ENCODE measurements at places on chromosomes 1 and 21.

GRCh38 chr1:65063025-65063424, 85.0 kb upstream of the AK4 start:
- no peak for DNase-seq

DNA sequence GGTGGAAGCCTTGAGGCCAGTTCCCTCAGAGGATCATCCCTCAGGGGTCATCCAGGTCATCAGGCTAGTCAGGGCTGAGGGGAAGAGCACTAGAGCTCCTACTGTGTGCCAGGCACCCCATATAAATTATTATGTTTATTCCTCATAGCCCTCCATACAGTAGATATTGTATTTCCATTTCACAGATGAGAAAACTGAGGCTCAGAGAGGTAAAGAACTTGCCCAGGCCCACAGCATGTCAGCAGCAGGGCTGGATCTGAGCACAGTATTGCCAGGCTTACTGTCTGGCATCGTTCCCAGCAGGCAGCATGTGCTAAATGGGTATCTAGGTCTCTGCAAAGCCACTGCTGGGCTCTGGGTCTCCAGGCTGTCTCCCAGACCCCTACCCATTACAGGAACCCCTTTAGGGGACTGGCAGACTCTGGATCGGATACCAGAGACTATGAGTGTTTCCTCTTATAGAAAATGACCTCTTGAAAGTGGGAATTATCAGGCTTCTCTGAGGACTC, 153.3 kb downstream of the PTPRU start:
- no peak for DNase-seq

- DNase-seq, result no peak
Observed at GRCh38 chr1:17924578-17924977, 169.4 kb downstream of the ACTL8 start.

DNA sequence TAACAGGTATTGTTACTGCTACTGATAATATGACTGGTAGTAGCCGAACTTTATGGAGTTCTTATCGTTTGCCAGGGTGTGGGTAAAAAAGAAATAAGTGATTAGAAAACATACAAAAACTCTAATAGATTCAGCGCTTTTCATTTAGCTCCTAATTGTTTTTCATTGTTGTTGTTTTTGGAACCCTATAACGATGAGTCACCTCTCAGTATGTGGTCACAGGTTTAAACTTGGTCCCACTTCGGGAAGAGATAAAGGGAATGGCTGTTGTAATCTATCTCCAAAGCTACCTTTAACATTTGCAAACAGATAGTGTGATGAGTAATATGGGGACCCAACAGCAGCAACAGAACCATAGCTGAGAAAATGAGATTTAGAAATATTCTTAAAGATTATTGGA, 62.7 kb upstream of the BCL10 start:
- no peak for DNase-seq

DNA sequence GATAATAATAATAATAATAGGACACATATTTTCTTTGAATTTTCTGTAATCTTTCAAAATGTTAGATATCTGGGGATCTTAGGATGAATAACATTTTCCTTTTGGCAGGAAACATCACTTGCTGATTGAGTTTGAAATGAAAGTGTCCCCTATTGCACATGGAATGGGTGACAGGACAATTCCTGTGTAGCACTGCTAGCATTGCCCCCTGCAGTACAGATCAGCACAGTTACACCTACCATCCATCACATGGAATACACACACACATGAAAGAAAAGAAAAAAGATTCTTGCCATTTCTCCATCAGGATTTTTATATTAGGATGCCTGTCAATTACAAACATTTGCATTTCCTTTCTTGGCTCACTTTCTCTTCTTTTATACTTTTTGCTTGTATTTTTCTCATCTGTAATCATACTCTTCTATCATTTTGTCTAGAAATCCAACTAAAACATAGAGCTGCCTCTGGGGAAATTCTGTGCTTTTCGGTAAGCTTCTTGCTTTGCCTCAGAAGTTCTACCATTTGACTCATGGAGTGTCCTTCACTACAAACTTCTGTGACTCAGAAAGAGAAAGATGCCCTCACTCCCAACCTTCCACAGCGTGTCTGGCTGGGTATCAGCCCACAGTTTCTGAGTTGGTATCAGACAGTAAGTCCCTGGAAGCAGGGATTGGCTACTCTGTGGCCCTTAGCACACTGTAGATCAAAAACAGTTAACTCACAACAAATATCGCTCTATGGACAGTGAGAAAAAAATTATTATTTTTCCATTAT, 641.2 kb downstream of the PTPRC start:
- DNase-seq, result no peak

DNA sequence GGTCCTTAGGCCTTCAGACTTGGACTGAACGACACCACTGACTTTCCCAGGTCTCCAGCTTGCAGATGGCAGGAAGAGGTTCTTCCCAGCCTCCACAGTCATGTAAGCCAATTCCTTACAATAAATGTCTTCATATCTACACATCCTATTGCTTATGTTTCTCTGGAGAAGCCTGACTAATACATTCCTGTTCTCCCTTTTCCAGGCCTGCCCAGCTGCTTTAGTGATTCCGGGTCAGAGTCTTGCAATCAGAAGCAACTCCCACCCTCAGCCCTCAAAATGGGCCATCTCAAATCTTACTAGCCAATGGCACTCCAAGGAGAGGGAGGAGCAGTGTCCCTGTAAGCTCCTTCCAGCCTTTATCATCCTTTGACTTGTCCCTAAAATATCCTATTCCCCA, 16.4 kb upstream of the CPT2 start:
- no peak for DNase-seq

- DNase-seq, result no peak
Observed at GRCh38 chr1:184965944-184966860, 8.1 kb downstream of the NIBAN1 start.

- DNase-seq, result no peak
Observed at GRCh38 chr1:65310078-65310587, 790 bp downstream of the DNAJC6 start.

DNA sequence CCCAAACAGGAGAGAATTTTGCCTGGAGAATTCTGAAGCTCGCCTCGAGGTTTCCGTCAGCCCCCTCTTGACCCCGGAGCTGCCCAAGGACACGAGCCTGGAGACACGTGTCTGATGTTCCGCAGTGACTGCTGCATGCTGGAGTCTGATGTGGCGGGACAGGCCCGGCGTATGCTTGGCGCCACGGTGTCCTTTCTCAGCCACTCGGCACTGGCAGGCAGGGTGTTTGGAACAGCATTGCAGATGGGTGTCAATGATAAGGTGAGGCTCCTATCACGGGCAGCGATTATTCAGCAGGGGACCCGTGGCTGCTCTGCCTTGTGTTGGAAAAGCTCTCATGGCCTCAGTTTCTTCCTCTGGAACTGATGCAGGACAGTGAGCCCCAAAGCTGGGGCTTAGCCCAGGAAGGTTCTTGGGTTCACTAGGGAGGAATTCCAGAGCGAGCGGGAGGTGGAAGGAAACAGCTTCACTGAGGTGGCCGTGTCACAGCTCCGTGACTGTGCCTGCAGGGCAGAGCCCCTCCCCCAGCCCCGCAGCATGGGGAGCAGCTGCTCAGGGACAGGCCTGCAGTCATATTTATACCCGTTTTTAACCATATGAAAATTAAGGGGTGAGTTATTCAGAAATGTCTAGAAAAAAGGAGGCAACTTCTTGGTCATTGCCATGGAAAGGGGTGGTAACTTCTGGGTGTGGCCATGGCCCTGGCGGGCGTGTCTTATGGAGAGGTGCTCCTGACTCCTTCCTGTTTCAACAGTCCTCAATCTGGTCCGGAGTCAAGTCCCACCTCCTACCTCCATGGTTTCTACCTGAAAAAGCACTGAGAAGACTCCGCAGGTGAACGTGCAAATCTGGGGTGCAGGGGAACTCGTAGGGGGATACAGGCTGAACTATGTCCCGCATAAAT, 123.4 kb downstream of the SIK1 start:
- peak; percentile 69 for DNase-seq

- no peak for DNase-seq
Observed at GRCh38 chr1:243435836-243436235, 180.0 kb downstream of the SDCCAG8 start.

- DNase-seq, result no peak
Observed at GRCh38 chr1:71834601-71835441, 447.5 kb downstream of the NEGR1 start.

DNA sequence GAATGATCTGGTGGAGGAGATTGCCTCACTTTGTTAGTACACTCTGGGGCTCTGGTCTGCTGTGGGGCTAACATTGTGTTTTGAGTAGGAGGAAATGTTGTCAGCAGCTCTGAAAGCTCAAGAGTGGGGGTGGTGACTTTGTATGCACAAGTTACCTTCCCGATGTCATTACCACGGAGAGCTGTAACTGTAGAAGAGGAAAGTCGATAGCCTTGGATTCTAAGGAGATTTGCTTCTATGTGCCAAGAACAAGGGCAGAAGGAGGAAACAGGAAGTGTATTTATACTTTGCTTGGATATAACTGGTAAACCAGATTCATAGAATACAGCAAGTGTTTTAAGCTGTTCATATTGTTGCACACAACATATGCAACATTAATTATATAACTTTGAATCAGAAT, 196.1 kb downstream of the AMY1C start:
- DNase-seq, result no peak

DNA sequence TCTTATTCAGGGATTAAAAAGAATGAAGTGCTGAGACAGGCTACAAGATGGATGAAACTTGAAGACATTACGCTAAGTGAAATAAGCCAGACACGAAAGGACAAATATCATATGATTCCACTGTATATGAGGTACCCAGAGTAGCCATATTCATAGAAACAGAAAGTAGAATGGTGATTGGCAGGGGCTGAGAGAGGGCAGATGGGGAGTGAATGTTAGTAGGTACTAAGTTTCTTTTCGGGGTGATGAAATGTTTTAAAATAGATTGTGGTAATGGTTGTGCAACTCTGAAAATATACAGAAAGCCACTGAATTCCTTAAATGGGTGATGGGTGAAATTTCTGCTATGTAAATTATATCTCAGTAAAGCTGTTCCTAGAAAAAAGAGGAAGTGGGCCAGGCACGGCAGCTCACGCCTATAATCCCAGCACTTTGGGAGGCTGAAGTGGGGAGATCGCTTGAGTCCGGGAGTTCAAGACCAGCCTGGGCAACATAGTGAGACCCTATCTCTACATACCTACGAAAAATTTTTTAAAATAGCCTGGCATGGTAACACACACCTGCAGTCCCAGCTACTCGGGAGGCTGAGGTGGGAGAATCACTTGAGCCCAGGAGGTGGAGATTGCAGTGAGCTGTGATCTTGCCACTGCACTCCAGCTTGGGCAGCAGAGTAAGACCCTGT, 15.9 kb downstream of the SLC27A3 start:
- DNase-seq, result no peak

- no peak for DNase-seq
Observed at GRCh38 chr1:155037043-155037442, 3.4 kb downstream of the DCST1 start.

DNA sequence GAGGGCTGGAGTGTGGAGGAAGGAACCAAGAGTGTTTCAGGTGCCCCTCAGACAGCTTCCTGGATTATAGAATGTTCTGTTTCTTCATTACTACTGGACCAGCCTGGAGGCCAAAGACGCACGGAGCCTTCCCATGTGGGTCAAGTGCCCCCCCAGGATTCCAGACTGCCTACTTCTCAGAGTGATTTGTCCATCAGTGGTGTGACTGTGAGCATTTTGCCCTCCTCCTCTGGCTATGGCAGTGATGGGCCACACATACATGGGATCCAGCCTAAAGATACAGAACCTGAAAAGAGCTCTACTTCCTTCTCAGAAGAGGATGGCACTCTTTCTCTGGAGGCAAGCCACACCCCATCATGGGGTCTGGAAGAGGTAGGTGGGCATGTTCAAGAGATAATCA, 64.9 kb downstream of the MACF1 start:
- no peak for DNase-seq

DNA sequence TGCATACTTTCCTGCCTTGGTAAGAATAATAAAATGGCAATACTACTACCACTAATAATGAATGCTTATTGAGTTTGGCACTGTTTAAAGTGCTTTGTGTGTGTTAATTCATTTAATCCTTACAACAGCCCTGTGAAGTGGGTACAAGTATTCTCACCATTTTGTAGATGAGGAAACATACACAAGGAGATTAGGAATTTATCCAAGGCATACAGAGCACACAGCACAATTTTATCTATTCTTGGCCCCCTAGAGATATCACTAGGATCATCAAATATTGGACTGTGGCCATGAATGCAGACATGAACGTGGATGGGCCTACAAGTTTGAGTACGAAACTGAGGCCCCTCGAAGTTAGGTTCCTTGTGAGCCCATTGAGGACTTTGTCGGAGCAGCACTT, 39.5 kb downstream of the TENT5C start:
- no peak for DNase-seq

- no peak for DNase-seq
Observed at GRCh38 chr1:62304515-62304914, 14.7 kb downstream of the KANK4 start.

DNA sequence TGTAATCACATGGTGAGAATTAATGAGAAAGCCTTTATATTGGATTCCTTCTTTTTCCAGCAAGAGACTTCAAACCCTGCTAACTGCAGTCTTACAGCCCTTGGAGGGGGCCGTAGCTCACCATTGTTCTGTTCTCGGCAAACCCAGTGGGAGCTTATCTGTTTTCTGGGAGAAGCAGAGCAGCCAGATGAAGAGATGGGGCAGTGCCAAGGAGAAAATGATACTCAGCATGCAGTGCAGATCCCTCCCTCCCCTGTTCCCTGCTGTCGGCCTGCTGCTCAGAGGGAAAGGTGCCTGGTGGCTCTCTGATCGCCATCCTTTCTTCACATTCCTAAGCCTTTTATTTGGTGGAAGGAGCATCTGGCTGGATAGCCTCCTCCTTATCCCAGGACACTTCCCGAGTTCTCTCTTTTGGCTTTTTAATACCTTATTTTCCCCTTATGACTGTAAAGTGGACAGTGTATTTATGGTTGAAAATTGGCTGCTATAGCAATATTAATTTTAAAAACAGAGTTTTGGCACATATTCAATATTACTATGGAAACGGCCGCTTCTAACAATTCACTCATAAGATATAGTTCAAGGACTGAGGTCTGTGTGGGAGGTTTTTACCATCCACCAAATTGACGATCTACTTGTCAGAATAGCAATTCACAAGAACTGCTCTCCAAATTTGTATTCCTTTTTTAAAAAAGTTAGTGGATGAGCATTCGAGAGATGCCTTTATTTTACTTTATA, 203.4 kb downstream of the CRB1 start:
- no peak for DNase-seq

DNA sequence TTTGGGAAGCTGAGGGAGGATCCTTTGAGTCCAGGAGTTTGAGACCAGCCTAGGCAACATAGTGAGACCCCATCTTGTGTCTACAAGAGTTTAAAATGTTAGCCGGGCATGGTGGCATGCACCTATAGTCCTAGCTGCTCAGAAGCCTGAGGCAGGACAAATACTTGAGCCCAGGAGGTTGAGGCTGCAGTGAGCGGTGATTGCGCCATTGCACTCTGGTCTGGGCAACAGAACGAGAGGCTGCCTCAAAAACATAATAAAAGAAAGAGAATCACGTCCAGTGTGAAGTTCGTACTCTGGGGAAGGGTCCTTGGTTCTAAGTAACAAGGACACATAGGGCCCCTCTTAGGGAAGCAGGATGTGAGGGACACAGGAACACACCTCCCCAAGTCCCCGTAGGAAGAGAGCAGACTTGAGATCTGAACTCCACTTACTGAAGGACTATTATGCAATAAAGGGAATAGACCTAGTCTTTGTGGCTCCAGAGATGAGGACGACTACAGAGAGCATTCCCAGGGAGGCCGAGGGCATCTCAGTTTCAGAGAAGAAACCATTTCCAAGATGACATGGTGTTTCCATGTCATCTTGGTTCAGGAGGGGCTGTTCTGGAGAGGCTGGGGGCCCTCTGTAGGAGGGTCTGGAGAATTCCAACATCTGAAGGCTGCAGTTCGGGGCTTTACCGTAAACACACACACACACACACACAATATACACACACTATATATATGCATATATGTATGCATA, 10.8 kb upstream of the ENO1 start:
- no peak for DNase-seq

- DNase-seq, result no peak
Observed at GRCh38 chr1:232382671-232383070, 247.3 kb downstream of the SIPA1L2 start.
